ENCODE measurements at places on chromosomes 3 and 15. TPM values are rescaled to one million over a fixed set of nuclear protein-coding genes. Genes with fewer than 3 reads are reported as not detected.

- no peaks in the 10 kb centered on the region for H3K36me3 ChIP-seq
- DNase-seq: no peak
- no peaks in the 10 kb centered on the region for H3K27me3 ChIP-seq
- H3K4me3 ChIP-seq: no peak overlapping the region
- H3K27ac ChIP-seq: no peak overlapping the region
- H3K4me1 ChIP-seq: peaks cover 32% of the 10 kb centered on the region
Observed at GRCh38 chr3:113251817-113252216, 40.5 kb downstream of the BOC start.

DNA sequence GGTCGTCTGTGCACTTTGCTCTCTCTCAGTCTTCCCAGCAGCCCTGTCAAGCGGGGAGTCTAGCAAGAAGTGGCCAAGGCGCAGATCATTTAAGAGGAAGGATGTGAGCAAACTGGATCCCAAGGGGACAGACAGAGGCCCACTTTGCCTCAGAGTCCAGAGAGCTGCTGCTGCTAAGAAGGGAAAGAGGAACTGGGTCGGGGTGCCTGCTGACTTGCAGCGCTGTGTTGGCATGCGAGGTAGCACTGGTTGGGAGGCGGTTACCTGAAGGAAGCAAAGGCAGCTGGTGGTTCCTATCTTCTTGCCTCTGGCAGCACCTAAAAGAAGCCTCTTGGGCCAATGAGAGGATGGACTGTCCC is 28.1 kb downstream of the SMAD3 start:
- H3K36me3 ChIP-seq: no peaks in the 10 kb centered on the region
- no peak overlapping the region for H3K4me3 ChIP-seq
- H3K27me3 ChIP-seq: no peaks in the 10 kb centered on the region
- DNase-seq: no peak
- H3K27ac ChIP-seq: no peak overlapping the region

DNA sequence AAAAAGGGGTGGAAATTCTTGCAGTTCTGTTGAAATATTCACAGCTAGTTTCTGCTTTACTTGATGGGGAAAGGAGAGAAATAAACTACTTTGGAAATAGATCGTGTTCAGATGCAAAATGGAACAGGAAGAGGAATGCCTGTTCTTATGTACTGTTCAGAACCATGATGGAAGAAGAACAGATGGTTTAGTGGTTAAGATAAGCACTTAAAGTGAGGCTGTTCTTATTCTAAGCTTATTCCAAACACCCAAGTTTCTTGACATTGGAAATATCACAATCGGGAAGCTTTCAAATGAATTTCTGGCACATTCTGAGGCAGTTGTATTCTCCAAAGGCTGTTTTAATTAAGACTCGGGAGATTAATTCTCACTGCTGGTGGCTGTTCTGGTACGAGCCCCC is 228.5 kb downstream of the LSAMP start:
- H3K27me3 ChIP-seq: no peaks in the 10 kb centered on the region
- H3K27ac ChIP-seq: no peak overlapping the region
- H3K4me1 ChIP-seq: no peaks in the 10 kb centered on the region
- H3K36me3 ChIP-seq: no peaks in the 10 kb centered on the region
- no peak overlapping the region for H3K4me3 ChIP-seq

DNA sequence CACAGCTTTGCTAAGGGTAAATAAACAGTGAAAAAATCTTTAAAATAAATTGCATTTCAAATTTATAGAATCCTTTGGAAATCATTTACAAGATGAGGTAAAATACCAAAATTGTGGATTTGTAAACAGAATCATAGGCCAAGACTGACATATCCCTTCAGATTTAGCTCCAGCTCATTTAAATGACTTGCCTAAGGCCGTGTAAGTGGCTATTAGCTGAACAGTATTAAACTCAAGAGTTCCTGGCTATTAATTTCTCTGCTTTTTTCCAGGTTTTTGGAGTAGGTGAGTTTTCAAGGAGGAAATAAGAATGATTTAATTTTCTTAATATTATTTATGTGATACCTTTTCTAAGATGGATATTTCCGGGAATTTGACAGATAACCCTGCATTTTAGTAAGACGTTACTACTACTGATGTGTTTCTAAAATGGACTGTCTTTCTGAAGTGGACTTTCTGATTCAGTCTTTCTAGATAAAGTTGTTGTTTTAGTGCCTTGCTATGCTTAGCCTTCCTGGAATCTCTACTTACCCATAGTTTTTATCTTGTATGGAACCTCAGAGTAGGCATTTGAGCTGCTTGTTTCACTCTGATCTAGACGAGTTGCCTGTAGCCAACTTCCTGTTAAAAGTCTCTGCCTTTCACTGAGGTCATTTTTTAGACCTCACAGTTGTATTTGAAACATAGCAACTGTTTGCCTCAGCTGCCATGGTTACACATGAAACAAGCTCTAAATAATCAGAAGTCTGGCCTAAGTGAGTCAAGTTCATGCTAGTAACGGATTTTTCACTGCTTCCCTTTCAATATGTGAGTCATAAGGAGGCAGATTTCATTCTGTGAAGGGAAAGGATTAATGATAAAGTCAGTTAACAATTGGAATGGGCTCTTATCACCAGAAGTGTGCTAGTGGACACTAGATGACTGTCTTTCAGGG is 127.0 kb downstream of the KLHL25 start:
- DNase-seq: peak; percentile 57
- peaks cover 41% of the 10 kb centered on the region for H3K4me1 ChIP-seq
- peak overlapping the region; percentile 87 for H3K27ac ChIP-seq
- peaks cover 12% of the 10 kb centered on the region for H3K36me3 ChIP-seq

GRCh38 chr3:150458001-150458400 is 49.9 kb downstream of the TSC22D2 start:
- H3K36me3 ChIP-seq: peaks cover 6% of the 10 kb centered on the region
- no peak overlapping the region for H3K4me3 ChIP-seq
- H3K4me1 ChIP-seq: peaks cover 4% of the 10 kb centered on the region
- DNase-seq: no peak
- H3K27ac ChIP-seq: no peak overlapping the region
- H3K27me3 ChIP-seq: no peaks in the 10 kb centered on the region

- H3K36me3 ChIP-seq: peaks cover 12% of the 10 kb centered on the region
- H3K27me3 ChIP-seq: no peaks in the 10 kb centered on the region
- H3K27ac ChIP-seq: no peak overlapping the region
- DNase-seq: no peak
Observed at GRCh38 chr15:78048628-78048920, 28.9 kb downstream of the TBC1D2B start.

GRCh38 chr3:97495896-97496295 is 268.7 kb upstream of the ARL6 start:
- H3K27ac ChIP-seq: no peak overlapping the region
- no peak for DNase-seq
- no peaks in the 10 kb centered on the region for H3K36me3 ChIP-seq
- no peaks in the 10 kb centered on the region for H3K4me1 ChIP-seq
- no peak overlapping the region for H3K4me3 ChIP-seq
- no peaks in the 10 kb centered on the region for H3K27me3 ChIP-seq

- no peaks in the 10 kb centered on the region for H3K36me3 ChIP-seq
- no peak overlapping the region for H3K27ac ChIP-seq
- H3K27me3 ChIP-seq: no peaks in the 10 kb centered on the region
- peaks cover 5% of the 10 kb centered on the region for H3K4me1 ChIP-seq
- DNase-seq: no peak
Observed at GRCh38 chr3:194989241-194989640, 281.7 kb downstream of the XXYLT1 start.

DNA sequence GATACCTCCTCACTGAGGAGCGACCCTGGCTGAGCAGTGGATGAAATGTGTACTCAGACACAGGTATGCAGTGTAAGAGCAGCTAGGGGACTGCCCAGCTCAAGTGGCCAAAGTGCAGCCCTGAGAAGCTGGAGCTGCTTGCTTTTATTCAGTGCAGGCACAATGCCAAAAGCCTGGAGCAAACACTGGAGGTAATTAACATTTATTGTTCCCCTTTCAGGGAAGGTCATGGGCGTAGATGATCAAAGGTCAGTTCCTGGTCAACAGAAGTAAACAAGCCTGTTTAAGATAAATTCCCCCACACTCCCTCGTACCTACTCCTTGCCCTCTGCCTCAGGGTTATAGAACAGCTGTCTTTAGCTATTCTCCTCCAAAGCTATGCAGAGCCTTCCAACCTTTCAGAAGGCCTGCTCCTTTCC is 17.5 kb downstream of the PLA2G4F start:
- no peak overlapping the region for H3K27ac ChIP-seq
- H3K4me3 ChIP-seq: no peak overlapping the region
- DNase-seq: no peak
- H3K27me3 ChIP-seq: no peaks in the 10 kb centered on the region
- no peaks in the 10 kb centered on the region for H3K36me3 ChIP-seq
- no peaks in the 10 kb centered on the region for H3K4me1 ChIP-seq

DNA sequence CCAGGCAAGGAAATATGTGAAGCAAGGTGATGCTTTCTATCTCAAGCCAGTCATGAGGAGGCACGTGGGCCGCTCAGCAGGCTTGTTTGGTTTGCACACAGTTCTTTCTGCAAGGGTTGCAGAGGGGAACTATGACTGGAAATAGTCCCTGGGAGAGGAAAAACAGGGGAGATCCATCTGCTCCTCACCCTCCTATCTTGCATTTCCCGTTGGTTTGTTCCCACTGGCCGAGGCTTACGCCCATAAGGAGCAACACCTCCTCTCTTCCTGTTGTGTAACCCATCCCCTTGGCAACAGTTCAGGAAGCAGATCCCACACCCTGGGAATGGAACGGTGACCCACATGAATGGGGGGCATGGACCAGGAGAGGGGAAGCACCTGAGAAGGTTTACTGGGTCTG is 72.1 kb upstream of the MAGI1 start:
- no peak for DNase-seq
- no peaks in the 10 kb centered on the region for H3K4me1 ChIP-seq
- no peak overlapping the region for H3K27ac ChIP-seq
- H3K4me3 ChIP-seq: no peak overlapping the region

DNA sequence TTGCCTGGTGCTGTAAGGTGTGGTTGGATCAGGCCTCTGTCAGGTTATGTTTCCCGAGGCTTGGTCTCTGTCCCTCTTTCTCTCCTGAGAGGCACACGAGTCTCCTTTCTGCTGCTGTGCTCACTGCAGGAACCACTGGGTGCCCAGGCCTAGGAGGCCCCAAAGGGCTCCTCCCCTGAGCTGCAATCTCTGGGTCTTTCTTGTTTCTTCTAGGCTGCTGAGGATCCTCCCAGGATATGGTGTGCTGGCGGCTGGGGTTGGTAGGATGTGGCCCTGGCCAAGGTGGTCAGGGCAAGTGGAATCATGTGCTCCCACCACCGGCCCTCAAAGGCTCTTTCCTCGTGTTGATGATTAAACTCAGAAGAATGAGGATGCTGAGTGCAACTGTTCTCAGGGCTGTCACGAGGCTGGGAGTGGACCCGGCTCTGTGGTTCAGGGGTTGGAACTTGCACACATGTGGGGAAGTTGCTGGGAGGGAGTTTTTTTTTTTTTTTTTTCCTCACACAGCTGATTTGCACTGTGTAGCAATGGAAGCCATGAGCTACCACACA is 43.6 kb upstream of the CTSH start:
- H3K4me3 ChIP-seq: no peak overlapping the region
- no peaks in the 10 kb centered on the region for H3K27me3 ChIP-seq
- peak; percentile 42 for DNase-seq
- H3K4me1 ChIP-seq: peaks cover 11% of the 10 kb centered on the region

DNA sequence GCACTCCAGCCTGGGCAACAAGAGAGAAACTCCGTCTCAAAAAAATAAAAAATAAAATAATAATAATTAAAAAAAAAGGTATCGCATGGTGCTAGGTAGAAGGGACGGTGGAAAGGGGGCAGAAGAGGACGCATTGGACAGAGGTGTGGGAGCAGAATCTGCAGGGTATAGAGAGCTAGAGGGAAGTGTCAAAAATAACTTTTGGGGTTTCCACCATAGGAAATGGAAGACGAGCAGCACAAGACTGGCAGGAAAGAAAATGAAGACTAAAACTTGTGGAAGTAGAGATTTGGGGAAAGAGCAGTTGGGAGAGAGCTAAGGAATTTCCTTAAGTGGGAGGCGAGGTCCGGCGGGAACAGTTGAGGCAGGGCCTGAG is 585 bp upstream of the MKRN2 start:
- peaks cover 24% of the 10 kb centered on the region for H3K4me1 ChIP-seq
- peak overlapping the region; percentile 94 for H3K27ac ChIP-seq
- no peaks in the 10 kb centered on the region for H3K36me3 ChIP-seq
- no peak for DNase-seq

- no peaks in the 10 kb centered on the region for H3K27me3 ChIP-seq
- peaks cover 22% of the 10 kb centered on the region for H3K4me1 ChIP-seq
- no peak for DNase-seq
- no peaks in the 10 kb centered on the region for H3K36me3 ChIP-seq
- no peak overlapping the region for H3K27ac ChIP-seq
Observed at GRCh38 chr15:66389098-66389858, 2.6 kb downstream of the MAP2K1 start.

- H3K27ac ChIP-seq: peak overlapping the region; percentile 79
- peak overlapping the region; percentile 86 for H3K4me3 ChIP-seq
- peaks cover 27% of the 10 kb centered on the region for H3K4me1 ChIP-seq
- no peaks in the 10 kb centered on the region for H3K27me3 ChIP-seq
- DNase-seq: peak; percentile 25
Observed at GRCh38 chr15:31215490-31216214, 111.0 kb upstream of the KLF13 start.

- H3K4me3 ChIP-seq: no peak overlapping the region
- no peaks in the 10 kb centered on the region for H3K36me3 ChIP-seq
- no peaks in the 10 kb centered on the region for H3K27me3 ChIP-seq
- peak overlapping the region; percentile 64 for H3K27ac ChIP-seq
- peaks cover 74% of the 10 kb centered on the region for H3K4me1 ChIP-seq
- DNase-seq: no peak
Observed at GRCh38 chr3:188690064-188690463, 481.7 kb upstream of the TPRG1 start.

DNA sequence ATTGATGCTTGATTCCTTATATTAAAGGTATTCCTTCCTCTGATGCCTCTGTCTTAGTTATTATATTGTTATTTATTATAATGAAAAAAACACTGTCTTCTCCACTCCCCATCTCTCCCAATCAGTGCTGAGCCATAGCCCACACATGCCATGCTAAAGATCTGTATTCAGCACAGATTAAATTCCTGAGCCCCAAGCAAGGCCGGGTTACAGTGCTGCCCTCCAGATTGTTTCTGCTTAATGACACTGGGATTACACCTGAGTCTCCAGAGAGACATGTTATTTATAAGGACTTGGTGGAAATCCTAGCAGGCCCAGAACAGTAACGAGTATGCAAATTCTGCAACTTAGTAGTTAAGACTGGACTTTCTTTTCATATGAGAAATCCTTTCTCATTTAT is 305.9 kb upstream of the UMPS start:
- no peak overlapping the region for H3K4me3 ChIP-seq
- H3K36me3 ChIP-seq: peaks cover 41% of the 10 kb centered on the region
- H3K27me3 ChIP-seq: no peaks in the 10 kb centered on the region
- H3K4me1 ChIP-seq: peaks cover 44% of the 10 kb centered on the region
- DNase-seq: no peak

- H3K27ac ChIP-seq: no peak overlapping the region
- no peak for DNase-seq
- no peak overlapping the region for H3K4me3 ChIP-seq
- no peaks in the 10 kb centered on the region for H3K27me3 ChIP-seq
Observed at GRCh38 chr3:8713901-8714759, 19.5 kb upstream of the CAV3 start.

The DNAH12 gene
- 0.95 TPM for total RNA-seq

The CTXN2 gene
- not detected for total RNA-seq

The SLC22A14 gene
- 0.41 TPM for total RNA-seq

The CYP8B1 gene
- total RNA-seq: not detected

The SPESP1 gene
- total RNA-seq: 2.7 TPM

The DUOX1 gene
- total RNA-seq: 0.56 TPM

The PDE8A gene
- total RNA-seq: 35.1 TPM

All from thoracic aorta (tissue), 2 donors.